ENCODE measurements at places on chromosomes 11 and 22.
A peak's percentile ranks its signal among the peaks of the same experiment; 100 is the strongest.

DNA sequence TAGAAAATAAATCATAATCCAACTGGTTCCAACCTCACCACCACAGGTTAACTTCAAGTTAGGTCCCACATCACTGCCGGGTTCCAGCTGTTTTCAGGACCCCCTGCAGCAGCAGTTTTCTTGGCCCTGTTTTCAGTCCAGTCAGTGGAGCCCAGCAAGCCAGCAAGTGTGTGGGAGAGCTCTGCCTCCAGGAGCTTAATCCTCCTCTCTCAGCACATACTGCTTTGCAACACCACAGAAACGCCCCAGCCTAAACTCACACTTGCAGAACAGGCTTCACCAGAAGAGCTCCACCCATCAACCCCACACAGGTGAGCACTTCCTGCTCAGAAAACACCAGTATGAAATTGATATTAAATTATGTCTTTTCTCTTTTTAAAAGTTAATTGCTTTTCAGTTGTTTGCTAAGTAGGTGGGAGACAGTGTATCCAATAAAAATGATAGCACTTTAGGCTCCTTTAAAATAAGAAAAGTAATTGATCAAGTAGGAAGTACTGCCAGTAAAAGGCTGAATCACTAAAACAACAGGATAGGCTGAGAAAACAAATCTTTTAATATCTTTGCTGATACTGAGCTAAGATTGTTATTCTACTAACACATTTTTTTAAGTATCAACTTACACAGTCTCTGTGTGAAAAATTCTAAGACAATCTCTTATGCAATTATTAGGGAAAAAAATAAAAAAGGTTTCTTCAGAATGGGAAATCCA, 81.5 kb upstream of the TP53AIP1 start:
- no peak for DNase-seq

DNA sequence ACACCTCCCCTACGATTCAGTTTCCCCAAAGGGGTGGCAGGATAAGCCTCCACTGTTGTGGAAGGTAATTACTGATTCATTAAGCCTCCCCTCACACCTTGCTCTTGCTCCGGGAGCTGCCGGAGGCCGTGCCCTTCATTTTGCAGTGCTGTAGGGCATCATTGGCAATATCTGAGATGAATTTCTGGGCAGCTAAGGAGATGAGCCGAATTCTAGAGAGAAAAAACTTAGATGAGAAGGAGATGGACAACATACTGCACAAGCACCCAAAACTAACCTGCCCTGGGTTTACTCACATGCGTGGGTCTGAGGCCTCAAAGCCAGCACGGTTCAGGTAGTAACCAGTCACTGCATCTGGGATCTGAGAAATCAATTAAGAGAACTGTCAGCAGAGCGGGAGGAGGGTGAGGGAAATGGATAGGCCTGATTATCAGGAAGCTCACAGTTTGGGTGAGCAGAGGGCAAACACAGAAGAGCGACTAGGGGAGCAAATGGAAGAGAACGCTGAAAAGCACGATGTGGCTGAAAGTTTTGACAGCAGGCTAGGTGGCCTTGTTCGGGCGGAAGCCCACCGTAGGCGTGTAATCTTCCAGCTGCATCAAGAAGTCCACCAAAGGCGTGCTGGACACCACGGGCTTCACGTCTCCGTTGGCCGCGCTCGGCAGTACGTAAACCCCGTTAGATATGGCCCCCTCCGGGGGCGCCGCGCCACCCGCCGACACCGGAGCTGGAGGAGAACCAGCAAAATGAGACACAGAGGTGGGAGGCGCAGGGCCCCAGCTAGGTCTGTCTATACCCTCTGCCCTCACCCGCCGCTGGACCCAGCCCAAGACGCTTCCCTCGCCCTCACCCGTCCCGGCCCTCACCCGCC, 689 bp downstream of the TAF10 start:
- no peak for DNase-seq

DNA sequence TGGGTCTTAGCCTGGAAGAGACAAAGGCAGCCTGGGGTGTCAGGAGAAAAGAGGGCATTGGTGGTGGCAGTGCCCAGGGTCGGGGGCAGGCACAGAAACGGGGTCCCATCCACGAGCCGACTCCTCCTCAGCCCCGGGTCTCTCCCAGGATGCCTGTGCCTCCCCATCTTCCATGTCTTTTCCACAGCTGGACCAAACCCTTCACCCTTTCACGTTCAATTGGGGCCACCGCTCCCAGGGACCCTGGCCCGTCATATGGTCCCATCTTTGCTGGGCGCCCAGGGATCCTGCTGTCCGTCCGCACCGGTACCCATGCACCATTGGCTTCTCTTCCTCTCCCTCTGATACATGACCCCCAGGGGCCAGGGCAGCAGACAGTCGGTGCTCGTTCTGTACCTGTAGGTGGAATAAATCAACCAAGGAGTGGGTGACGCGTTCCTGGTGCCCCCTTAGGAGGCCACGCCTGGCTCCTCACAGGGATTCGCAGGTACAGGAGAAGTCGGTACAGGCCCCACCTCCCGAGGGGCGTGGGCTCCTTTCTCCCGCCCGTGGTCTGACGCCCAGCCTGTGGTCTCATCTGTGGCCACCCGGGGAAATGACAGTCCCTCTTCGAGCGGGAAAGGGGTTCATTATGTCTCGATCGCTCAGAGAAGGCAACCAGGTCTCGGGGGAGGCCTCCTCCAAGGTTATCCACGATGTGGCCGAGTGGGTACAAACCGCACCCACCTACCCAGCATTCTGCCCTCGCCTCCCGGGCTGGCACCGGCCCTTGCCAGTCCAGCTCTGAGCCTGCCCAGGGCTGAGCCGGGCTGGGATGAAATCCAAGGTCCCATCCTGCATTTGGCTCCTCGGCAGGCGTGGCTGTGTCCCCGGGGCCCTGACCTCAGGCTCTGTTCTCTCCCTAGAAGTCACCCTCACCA, 1493.6 kb downstream of the BRD1 start:
- no peak for DNase-seq

- DNase-seq = no peak
Measured at GRCh38 chr11:101390539-101390938, 193.3 kb downstream of the TRPC6 start.

- no peak for DNase-seq
Measured at GRCh38 chr11:122138744-122139594, 23.0 kb upstream of the BLID start.

DNA sequence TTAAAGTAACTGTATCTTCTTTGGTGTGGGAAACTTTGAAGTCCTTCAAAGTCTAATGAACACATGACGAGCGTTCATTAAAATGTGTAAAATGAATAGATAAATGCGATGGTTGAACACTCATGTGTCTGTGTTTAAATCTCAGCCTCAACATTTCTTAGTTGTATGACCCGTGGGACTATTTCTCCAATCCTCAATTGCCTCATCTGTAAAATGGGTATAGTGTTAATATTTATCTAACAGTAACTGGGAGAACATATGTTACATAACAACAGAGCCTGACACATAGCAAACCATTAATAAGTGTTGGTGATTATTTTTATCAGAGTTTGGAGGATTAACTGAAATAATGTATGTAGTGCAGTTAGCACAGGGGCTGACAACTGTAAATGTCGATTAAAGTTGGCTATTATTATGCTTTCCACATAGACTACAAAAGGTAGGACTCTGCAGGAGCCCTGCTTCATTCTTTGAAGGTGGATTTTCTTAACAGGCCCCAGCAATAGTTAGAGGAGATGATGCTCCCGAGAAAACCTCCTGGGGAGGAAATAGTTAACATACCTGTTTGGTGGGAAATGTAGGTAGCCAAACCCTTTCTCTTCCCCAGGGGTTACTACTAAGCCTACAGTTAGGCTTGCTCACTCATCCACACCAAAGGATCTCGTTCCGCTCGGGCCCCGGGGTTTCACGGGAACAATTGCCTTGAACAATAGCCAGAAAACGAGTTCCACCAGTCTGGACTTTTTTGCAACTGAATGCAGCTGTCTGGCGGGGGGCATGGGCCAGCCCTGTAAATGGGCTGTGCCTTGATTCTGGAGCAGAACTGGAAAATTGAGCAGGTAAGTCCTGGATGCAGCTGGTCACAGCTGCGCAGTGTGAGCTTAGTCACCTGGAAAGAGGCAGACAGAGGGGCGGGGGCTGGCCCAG, 133.4 kb downstream of the DBX1 start:
- no peak for DNase-seq

DNA sequence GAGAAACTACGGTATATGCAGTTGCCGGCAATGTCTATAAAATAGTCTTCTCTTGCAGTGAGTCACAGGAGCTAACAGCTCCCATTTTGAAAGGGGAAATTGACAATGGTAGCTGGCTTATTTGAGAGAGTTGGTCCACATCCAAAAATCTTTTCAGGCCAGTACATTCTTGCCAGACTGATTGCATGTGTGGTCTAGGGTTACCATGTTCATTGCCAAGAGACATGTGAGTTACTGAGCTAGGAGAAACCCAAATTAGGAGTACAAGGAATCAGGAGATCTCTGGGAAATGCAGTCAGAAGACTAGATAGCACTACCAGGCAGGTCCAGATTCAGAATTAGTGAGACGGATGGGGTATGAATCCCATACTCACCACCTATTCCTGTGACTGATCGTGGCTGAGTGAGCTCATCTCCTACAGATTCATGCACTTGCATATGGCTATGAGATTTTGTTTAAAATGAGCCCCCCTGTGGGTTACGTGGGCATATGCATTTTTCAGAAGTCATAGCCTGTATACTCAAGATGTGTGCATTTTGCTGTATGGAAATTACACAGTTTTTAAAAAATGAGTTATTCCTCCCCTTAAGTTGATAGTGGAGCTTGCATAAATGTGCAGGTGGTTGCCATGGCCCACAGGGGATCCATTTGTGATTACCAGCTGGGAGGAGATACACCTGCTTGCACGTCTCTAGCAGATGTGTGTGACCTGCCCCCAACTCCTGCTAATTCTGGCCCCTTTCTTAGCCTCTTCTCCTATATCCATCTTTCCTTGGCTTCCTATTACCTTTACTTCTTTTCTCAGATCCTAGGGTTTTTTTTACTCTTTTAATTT, 102.7 kb downstream of the COMMD9 start:
- DNase-seq = peak; percentile 48

DNA sequence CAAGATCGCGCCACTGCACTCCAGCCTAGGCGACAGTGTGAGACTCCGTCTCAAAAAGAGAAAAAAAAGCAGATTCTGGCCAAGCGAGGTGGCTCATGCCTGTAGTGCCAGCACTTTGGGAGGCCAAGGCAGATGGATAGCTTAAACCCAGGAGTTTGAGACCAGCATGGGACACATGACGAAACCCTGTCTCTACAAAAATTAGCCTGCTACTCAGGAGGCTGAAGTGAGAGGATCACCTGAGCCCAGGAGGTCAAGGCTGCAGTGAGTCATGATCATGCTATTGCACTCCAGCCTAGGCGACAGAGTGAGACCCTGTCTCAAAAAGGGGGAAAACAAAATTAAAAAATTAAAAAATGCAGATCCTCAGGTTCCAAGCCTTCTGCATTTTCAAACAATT, 14.0 kb downstream of the PGAP2 start:
- no peak for DNase-seq

GRCh38 chr11:12771875-12772274, 97.7 kb downstream of the TEAD1 start:
- no peak for DNase-seq

- DNase-seq = no peak
Measured at GRCh38 chr22:20566420-20567260, 59.2 kb downstream of the MED15 start.

DNA sequence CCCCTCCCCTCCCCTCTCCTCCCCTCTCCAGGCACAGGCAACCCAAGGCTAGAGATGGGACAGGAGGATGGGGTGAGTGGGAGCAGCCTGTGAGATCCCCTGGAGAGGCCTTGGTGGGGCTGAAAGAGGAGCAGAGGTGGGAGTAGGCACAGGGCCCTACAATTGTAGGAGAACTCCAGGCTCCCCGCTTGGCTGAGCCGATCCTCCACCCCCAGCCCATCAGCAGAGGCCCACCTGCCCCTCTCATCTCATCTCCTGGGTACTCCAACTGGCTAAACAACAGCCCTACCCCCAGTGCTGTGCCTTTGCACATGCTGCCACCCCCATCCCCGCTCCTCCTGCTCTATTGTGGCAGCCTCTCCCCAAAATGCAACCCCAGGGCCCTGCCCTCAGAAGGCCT, 52.0 kb upstream of the A4GALT start:
- no peak for DNase-seq

- DNase-seq = no peak
Measured at GRCh38 chr11:69877235-69877634, 58.0 kb upstream of the FGF3 start.

- DNase-seq = no peak
Measured at GRCh38 chr11:95157824-95158223, 68.2 kb downstream of the ENDOD1 start.

DNA sequence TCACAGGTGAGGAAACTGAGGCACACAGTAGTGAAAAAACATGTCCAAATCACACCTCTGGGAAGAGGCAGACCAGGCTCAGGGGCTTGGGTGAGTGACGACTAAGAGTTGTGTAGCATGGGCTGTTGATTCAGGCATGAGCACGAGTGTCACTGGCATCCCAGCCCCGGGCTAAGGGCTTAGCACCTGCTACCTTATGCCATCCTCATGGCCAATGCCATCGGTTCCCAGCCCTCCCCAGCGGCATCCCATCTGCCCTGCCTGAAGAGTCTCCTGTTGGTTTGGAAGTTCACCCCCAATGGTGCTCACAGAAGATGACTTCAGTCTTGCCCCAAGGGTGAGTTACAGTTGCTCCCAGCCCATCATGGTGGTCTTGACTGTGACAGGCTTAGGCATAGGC, 22.4 kb downstream of the MB start:
- no peak for DNase-seq

DNA sequence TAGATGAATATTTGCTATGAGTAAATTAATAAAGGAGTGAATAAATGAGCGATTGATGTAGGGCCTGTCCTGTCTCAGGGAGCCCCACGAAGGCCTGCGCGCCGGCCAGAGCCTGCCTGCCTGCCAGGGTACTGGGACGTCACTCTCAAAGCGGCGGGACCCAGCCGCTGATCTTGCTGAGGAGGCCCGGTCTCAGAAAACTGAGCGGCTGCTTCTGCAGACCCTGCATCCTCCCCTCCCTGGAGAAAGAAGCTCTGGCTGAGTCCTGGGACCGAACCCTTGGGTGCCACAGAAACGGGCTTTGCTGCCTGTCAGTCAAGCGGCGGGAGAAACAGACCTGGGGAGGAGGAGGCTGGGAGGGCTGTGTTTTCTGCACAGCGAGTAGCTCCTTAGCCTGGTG, 91.6 kb upstream of the B3GAT1 start:
- no peak for DNase-seq

DNA sequence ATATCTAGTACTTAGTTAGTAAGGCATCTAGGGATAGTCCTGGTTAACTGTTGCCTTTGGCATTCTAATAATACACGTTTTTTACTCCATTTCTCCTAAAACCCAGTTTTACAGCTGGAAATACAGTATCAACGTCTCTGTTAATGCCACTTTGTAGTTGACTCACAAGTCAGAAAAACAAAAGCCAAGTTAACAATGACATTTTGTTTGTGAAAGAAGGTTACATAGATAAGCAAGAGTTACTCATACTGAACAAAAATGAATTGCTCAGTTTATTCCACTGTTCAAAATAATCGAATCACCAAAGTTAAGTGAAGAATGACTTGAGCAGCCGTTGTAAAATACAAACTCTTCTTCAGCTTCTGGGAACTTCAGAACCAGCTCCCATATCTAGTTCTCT, 540.3 kb downstream of the ETS1 start:
- DNase-seq = no peak

Measured in NCI-H2107 (cell line).